ENCODE measurements at places on chromosomes 1 and 21. TPM values are rescaled to one million over a fixed set of nuclear protein-coding genes. Genes with fewer than 3 reads are reported as not detected.

Gene THEM4
- total RNA-seq = 14.6 TPM

Gene LYPD8
- total RNA-seq = not detected

Gene CA6
- not detected for total RNA-seq

Gene GABRD
- total RNA-seq = not detected

Gene CSMD2
- 9.3 TPM for total RNA-seq

Gene KRTAP21-1
- total RNA-seq = not detected

Gene TMEM269
- not detected for total RNA-seq

Gene ADIPOR1
- 71.1 TPM for total RNA-seq

Gene RNF207
- total RNA-seq = 10.7 TPM

Gene CD48
- not detected for total RNA-seq

Gene RUNX3
- total RNA-seq = not detected

Measured in articular chondrocyte of knee joint (primary cell).